ENCODE measurements at places on chromosomes 2 and 18.

DNA sequence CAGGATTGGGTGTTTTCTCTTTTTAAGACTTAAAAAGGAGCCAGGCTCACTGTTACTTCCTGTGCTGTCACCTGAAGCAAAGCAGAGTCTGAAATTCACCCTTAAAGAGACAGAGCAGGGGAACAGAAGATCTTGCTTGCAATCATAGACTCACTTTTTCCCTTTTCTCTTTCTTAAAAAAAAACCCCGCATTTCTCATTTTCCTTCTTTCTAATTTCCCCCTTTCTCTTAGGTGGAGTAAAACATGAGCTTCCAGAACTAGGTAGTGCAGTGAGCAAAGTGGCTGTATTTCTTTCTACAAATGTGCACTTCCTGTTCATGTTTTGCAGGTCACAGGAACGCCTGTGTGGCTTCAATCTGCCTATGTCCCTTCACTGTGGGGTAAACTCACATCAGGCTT lies 381.2 kb downstream of the LPIN1 start:
- no peak for DNase-seq

DNA sequence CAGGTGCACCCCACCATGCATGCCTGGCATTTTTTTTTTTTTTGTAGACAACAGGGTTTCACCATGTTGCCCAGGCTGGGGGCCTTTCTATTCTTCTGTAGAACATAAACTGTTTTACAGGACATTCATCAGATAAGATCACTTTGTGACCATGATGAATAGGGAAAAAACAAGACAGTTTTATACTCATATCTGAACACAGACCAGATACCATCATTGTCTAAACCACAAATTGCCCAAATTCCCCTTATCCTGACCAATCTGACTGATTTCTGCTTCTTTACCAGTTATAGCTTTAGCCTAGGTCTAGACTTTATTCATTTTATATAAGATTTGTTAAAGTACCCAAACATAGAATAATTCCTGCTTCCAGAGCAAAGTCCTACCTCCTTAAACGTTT lies 1699.3 kb upstream of the TMEFF2 start:
- DNase-seq: peak; percentile 47

GRCh38 chr18:576924-577323 lies 3.3 kb upstream of the CETN1 start:
- DNase-seq: no peak

DNA sequence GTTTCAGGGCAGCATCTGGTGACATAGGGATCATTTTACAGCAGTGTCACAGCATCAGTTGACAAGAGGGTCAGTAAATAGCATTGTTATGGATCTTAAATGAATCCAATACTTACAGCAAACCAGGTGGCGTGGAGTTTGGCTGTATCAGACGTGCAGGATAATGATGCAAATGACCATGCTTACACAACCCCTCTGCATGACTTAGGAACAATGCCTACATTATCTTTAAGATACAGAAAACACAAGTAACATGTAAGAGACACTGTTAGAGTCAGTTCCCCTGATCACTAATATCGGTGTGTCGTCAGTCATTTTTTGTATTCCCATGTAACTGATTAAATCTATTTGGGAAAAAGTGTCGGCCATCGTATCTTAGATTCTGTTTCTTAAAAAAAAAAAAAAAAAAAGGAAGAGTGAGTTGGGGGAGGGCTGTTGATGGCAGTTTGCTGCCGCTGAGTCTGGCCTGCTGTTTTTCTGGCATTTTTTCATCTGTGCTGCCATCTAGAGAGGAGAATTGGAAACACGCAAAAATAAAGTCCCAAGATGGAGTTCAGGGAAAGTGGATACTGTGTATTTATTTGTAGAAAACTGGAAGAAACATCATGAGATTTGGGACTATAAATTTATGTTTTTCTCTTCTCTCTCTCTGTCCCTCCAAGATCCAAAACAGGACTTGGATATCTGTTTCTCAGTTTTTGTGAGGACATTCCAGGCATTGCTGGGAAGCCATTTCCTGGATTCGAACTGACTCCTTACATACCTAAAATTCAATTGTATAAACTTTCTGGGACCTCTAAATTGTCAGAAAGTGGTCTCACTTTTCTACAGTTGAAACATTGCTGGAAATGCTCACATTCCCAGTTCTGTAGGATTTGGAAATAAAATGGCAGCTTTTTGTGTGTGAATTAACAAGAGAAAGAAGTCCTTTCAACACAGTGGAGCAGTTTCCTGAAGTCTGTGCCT lies 60.3 kb upstream of the AGPS start:
- DNase-seq: peak; percentile 91

DNA sequence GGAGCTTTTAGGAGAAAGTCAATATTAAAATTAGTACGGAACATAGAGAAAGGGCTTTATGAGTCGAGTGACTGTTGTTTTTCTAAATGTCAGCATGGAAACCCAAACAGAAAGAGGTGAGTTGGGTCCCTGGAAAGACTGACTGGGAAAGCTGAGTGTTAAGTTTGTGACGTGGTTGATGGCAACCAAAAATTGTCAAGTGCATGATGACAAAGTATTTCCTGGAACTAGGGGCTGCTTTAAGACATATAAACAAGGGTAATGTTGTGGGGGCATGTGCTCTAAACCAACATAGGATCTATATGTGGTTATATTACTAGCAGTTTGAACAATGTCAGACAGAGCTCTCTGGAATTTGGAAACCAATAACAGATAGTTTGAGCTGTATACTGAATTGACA lies 50.9 kb upstream of the GPD2 start:
- DNase-seq: no peak

DNA sequence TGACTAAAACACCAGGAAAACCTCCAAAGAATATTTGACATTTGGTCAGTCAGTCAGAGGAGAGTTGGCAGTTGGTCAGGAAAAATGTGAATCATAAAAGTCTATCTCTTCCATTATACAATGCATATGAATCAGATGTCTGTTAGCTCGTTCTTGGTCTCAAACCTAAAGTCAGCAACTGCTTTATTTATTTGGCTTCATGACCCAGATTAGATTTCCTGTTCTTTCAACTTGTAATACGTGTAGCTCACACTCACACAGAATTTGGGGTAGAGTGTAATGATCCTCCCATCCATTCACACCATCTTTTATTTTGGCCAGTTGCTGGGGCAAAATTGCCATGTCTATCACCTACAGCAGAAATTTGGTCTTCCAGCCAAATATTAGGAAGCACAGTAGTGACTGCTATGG lies 81.9 kb upstream of the COL5A2 start:
- DNase-seq: no peak

- no peak for DNase-seq
These were observed 3.8 kb downstream of the PROM2 start for GRCh38 chr2:95278051-95278471.

GRCh38 chr2:222711315-222711940 lies 40.0 kb downstream of the MOGAT1 start:
- no peak for DNase-seq

DNA sequence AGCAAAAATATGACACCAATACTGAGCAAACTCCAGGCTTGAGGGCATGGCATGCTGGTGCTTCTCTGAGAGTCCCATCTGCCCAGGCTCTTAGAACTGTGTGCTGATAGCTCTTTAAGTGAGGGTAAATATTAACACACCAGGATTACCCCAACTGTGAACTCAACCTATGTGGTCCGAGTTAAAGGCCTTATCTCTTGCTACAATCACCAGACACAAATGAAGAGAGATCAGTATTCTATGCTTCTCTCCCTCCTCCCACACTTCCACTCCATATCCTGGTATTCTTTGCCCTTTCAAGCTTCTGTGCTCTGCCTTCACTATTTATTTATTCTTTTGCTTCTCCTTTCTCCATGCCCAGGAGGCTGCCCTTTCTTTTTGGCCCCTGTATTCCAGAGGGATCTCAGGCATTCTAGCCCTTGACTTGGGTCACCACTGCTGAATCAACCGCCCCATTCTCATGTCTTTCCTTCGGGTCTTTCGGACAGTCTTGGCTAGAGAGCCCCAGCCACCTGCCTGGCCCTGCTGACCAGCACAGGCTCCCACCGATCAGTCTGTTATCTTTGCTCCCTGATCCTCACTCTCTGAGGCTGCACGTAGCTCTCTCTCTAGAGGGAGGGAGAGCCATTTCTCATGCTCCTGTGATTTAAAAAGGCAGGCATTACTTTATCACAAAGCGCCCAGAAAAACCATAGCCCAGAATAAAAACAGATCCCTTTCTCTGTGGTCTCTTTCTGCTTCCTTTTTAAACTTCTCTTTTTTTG lies 17.2 kb upstream of the HK2 start:
- peak; percentile 82 for DNase-seq

GRCh38 chr2:105102001-105102400 lies 64.1 kb downstream of the MRPS9 start:
- DNase-seq: no peak

GRCh38 chr2:178128836-178129630 lies 16.8 kb downstream of the RBM45 start:
- DNase-seq: no peak

- no peak for DNase-seq
These were observed 47.9 kb downstream of the LDLRAD4 start for GRCh38 chr18:13266218-13267100.

GRCh38 chr2:173226899-173227698 lies 127.6 kb upstream of the CDCA7 start:
- DNase-seq: no peak

GRCh38 chr2:119484834-119485233 lies 39.4 kb downstream of the SCTR start:
- no peak for DNase-seq

- no peak for DNase-seq
These were observed 438.2 kb downstream of the MEIS1 start for GRCh38 chr2:66872986-66873754.

- DNase-seq: no peak
These were observed 6.2 kb upstream of the DNAJB2 start for GRCh38 chr2:219272995-219273394.

GRCh38 chr2:66753257-66753656 lies 318.3 kb downstream of the MEIS1 start:
- no peak for DNase-seq

DNA sequence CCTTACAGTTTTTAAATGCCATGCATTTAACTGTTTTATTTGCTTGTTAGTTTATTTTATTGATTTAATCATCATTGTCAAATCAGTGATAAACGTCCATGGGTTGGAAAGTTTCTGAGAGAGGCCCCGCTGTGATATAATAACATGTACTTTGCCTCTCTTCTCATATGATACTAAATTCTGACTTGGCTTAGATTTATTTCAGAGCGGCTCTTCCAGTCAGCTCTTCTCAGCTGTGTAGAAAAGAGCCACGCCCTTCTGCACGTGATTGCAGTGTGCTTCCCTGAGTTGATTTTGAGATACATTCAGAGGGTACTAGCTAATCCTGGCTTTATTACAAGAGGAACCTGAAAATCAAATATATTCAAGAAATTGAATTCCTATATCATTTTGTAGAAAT lies 218.6 kb downstream of the KCNE4 start:
- DNase-seq: no peak

DNA sequence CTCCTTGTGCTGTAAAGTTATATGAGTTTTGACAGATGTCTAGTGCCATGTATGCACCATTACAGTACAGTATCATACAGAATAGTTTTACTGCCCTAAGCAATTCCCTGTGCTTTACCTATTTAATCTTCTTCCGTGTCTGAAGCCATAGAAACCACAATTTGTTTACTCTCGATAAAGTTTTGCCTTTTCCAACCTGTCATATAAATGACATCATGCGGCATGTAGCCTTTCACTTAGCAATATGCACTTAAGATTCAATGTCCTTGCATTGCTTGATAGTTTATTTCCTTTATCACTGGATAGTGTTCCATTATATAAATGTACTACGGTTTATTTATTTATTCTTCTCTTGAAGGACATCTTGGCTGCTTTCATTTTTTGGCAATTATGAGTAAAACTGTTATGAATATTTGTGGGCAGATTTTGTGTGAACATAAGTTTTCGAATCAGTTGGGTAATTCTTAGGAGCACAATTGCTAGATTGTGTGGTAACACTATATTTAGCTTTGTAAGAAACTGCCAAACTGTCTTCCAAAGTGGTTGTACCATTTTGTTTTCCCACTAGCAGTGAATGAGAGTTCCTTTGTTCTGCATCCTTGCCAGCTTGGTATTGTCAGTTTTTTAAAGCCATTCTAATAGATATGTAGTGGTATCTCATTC lies 136.8 kb upstream of the MAP3K20 start:
- DNase-seq: no peak

DNA sequence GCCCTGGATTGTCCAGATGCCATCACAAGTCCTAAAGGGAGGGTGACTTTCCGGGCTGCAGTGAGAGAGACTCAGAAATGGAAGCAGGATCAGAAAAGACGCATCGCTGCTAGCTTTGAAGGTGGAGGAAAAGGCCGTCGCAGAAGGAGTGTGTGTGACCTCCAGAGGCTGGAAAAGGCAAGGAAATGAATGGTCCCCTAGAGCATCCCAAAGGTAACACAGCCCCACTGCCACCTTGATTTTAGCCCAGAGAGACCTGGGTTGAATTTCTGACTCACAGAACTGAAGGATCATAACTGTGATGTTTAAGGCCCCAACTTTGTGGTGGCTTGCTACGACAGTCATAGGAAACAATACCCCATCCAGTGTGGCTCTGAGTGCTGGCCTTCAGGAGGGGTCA lies 8.6 kb upstream of the NCK2 start:
- no peak for DNase-seq

- no peak for DNase-seq
These were observed 30.0 kb downstream of the CTLA4 start for GRCh38 chr2:203897544-203897943.
